NCI-H1105 treated with DMSO at 0.1 percent for 48 hours (cell line): ENCODE measurements at places on chromosomes 1 and 21.

DNA sequence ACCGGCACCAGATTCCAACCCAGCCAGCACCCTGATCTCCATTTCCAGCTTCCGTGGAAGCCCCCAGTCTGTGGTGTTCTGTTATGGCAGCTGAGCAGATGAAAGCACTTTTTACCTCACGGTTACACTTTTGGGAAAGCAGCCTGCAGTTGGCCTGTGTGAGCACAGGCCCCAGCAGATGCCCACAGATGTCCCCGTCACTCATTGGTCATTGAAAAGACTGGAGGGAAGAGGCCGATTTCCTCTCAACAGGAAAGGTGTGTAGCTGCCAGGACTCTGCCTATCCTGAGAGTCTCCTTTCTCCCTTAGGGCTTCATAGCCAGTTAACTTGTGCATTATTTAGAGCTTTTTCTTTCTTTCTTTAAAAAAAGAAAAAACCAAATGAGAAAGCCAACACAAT lies 123.0 kb downstream of the PCBP3 start:
- no peak for DNase-seq

DNA sequence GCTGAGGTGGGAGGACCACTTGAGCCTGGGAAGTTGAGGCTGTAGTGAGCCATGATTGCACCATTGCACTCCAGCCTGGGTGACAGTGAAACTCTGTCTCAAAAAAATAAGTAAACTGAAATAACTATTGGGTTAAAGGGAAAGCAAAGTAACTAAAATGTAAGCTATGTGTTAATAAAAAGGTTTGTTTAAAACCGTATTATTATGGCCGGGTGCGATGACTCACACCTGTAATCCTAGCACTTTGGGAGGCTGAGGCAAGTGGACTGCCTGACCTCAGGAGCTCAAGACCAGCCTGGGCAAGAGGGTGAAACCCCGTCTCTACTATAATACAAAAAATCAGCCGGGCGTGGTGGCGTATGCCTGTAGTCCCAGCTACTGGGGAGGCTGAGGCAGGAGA lies 27.0 kb downstream of the NVL start:
- DNase-seq: no peak

- DNase-seq: no peak
Measured at GRCh38 chr1:61930116-61930645, 187.9 kb downstream of the PATJ start.

DNA sequence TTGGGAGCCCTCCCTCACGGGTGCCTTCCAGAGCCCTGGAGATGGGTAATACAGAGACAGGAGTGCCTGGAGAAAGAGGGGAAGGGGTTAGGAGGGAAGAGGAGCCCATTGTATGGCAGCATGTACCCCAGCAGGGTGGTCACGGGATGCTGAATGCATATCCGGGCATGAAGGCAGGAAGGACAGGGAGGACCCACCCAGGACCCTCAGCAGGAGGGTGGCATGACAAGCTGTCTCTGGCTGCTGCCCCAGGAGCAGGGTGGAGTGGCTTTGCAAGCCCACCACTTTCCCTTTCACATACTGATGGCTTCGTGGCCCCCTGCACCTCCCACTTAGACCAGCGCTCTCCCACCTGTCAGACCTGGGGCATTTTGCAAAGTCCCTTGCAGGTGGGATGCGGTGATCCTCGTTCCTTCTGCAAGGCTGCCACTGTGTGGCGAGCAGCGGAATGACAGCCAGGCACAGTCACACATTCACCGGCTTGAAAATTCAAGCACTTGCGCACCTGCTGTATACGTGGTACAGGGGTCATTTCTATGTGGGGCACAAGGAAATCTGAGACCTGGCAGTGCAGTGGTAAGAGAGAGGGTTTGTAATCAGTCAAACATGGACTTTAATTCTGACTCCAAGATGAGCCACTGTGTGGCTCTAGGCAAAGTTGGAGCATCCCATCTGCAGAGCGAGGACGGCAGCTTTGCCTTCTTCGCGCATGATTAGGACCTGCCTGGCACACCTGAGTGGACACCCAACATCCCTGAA lies 53.2 kb upstream of the TMEM51 start:
- peak; percentile 65 for DNase-seq

GRCh38 chr1:43978551-43979260 lies at the start of gene B4GALT2:
Gene B4GALT2, plus strand, starts transcription at chr1:43979210. Its CDS starts 1,951 bp downstream, at chr1:43981161.
- peak; percentile 35 for DNase-seq

DNA sequence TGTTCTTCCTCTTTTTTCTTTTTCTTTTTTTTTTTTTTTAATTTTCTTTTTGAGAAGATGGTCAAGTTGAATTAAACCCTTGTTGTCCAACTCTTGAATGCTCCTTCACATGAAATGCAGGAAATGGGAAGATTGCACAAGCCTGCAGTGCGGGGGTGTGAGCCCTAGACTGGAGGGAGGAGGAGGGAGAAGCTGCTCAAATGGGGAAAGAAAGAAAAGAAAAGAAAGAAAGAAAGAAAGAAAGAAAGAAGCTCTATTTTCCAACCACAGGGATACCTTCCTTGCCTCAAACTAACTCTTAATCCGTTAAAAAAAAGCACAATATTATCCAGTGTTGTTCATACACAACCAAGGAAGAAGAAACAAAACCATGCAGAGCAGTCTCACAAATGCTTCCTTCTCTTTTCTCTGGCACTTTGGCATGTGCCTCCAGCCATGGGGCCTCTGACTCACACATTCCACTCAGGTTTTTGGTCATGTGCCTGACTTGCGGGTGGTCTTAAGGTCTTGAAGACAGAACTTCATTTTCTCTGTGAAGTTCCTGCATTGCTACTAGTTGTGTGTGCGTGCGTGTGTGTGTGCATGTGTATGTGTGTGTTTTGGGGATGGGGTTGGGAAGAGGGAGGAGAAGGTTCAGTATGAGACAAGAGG lies 276.1 kb downstream of the RPS6KC1 start:
- no peak for DNase-seq

DNA sequence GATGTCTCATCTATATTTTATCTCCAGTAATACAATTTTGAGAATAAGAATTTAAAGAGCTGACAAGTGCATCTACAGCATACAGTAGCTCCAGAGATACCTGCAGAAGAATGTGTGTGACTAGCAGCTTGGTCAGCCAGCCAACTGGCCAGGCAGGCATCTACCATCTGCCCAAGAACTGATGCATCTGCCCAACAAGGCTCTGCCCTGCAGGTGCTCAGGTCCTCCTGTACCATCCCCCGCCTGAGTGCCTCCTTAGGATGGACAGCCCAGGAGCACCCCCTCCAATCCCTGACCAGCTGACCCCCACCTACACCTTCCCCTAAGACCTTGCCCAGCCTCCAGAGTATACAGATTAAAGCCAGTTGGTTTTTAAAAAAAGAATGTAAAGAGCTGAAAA lies 30.3 kb downstream of the TMEM69 start:
- DNase-seq: no peak

- no peak for DNase-seq
Measured at GRCh38 chr1:156336242-156336641, 1.9 kb downstream of the CCT3 start.
